ENCODE measurements at places on chromosomes 4 and X.
A peak's percentile ranks its signal among the peaks of the same experiment; 100 is the strongest.

- DNase-seq, result no peak
Observed at GRCh38 chr4:42617030-42617429, 39.9 kb downstream of the ATP8A1 start.

DNA sequence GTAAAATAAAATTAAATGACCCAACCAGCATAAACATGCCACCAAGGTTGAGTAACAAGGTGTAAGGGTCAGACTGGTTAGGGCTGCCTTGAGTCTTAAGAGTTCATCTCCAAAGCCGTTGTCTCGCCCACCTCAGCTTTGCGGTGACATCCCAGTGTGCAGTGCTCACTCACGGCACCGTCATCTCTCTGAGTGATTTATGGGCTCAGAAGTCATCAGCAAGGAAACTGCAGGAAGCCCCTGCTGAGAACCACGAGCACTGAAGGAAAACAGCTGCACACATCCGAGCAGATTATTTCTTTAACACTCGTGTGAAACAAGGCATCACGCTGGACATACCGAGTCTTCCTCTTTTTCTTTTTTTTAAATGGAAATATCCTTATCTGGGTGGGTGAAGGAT is 411.1 kb downstream of the TRIML1 start:
- no peak for DNase-seq

DNA sequence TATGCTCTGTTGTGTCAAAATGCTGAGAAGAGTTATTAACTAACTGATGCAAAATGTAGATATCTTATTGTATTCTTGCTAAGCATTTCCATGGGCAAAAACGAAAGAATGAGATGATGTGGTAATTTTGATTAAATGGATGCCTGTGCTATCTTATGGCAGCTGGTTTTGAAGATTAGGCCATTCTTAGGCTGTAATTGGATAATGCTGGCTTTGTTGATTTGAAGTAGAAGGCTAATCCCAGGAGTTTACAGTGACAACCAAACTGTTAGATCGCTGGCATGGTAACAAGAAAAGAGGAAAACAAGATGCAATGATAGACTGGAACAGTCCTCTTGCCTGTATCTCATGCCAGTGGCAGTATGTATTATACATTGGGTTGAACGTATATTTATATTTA is 74.1 kb upstream of the WDR44 start:
- DNase-seq, result no peak

GRCh38 chr4:41331224-41331623 is 74.5 kb downstream of the UCHL1 start:
- DNase-seq, result no peak

DNA sequence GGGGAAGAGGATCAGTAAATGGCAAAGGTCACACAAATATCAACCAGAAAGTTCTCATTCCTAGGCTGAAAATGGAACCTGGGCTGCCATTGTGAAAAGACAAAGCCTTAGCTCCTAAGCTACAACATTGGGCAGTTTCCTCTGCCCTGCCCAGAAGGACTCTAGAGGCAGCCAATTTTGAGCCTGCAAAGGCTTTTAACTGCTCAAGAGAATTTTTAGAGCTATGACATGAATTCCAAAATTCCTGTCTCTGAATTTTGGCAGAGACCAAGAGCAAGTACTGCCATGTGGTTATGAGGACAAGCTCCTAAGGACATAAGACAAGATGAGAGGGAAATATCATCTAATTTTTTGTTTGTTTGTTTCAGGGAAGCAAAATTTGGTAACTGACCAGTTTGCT is 29.6 kb upstream of the IGFBP7 start:
- DNase-seq, result no peak

GRCh38 chr4:950136-951020 is 18.1 kb downstream of the TMEM175 start:
- no peak for DNase-seq

DNA sequence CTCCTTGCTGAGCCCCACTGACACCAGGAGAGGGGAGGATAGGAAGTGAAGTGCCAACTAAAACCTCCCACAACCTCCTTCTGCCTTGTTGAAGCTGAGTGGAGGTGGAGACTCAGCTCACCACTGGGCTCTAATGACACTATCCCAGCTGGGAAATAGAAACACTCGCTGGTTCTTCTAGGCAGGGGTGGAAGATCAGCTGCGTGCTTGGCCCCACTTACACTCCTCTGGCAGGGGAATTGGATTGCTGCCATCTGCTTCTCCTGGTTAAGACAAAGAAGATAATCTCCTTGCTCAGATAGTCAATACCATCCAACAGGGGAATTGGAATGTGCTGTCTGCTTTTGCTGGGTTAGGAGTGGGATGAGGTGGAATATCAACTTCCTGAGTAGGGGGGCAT is 392.5 kb downstream of the ZNF674 start:
- DNase-seq, result no peak

DNA sequence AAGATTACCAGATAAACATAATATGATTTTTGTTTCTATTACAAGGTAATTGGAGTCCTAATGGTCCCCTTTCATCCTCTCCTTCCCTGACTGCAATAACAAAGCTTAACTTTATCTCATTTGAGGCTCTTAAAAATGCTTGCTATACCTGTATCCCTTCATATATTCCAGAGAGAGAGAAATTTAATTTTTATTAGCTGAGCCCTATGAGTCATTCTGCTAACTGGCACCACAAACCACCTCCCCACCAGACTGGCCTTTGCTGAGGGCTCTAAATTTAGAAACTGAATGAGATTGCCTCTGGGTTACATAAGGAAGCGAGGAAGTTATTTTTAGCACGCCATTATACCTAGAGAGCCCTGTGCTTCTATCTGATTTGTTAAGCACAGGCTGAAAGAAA is 27.4 kb downstream of the CBLL2 start:
- no peak for DNase-seq

DNA sequence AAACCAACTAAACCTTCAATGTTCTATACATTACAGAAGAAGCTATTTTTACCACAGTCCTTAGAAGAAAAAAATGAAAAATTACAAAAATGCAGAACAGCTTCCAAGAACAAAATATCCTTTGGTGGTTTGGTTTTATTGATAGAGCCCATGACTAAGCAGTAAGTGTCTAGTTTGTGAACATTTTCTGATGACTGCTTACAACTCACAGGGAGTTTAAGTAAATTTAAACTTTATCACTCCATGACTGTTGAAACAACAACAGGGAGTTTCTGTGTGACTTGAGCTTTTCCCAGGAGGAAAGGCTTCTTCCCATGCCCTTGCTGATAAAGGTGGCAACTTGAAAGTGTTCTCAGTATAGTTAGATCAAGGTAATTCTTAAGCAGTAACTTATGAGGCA is 2.9 kb downstream of the PF4 start:
- DNase-seq, result no peak

DNA sequence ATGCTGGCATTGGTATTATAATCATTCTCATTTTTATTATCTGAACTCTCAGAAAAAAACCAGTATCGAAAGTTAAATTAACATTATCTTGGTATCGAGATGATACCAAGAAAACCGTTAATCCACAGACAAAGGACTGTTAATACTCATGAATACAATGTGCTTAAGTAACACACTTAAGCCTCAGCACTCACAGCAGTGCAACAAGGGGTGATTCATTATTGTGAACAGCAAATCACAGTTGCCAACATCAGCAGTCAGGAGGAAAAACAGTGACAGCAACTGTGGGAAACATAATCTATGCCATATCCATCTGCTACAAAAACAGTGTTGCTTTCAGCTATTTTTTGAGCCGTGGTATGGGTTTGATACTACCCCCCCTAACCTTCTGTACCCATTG is 210.9 kb upstream of the ATOH1 start:
- no peak for DNase-seq

GRCh38 chrX:2665387-2666304 is 25.4 kb upstream of the CD99 start:
- DNase-seq, result no peak

DNA sequence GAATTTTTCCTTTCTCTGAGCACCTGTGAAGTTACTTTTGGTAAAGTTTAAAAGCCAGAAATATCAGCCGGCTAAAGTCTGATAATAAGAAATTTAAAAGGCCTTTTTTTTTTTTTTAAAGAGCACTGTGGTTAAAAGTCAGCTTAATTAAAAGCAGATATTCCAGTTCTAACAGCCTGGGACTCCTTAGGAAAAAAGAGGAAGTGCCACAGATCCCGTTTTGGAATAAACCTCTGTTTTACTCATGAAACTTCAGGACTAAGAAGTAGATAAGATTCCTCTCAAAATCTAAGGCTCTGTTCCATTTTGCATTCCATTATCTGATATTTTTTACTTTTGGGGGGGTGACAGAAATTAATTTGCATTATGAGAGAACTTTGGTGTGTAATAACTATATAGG is 37.8 kb downstream of the ABCB7 start:
- DNase-seq, result no peak

DNA sequence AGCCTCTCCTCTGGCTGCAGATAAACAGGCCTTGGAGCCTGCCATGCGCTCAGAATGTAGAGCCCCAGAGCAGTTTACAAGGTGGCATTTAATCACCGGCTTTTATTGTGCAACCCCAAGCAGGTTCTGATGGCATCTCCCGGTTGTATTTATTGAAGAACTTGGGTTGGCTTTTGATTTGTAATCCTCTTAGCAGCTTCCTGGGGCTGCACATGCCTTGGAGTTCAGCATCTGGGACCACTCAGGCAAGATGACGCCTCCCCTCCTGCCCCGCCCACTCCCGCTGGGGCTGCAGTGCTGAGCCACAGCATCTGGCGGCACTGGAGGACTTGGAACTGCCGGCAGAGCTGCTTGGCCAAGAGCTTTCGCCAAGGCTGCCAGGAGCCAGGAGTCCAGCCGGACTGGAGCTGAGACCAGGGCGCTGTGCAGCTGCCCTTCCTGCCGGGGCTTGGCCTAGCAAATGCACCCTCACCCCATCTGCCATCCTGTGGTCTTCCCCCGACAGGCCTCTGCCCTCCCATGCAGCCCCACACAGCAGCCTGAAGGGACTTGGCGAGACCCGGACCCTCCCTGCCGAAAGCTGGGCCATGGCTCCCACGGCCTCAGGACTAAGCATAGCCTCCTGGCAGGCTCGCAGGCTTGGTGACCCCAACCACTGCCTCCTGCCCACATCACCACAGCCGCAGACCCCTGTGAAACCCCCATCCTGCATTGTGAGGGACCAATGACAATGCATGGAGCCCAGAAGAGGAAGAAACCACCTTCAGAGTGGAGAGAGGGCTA is 5.4 kb downstream of the HTRA3 start:
- DNase-seq, result no peak

DNA sequence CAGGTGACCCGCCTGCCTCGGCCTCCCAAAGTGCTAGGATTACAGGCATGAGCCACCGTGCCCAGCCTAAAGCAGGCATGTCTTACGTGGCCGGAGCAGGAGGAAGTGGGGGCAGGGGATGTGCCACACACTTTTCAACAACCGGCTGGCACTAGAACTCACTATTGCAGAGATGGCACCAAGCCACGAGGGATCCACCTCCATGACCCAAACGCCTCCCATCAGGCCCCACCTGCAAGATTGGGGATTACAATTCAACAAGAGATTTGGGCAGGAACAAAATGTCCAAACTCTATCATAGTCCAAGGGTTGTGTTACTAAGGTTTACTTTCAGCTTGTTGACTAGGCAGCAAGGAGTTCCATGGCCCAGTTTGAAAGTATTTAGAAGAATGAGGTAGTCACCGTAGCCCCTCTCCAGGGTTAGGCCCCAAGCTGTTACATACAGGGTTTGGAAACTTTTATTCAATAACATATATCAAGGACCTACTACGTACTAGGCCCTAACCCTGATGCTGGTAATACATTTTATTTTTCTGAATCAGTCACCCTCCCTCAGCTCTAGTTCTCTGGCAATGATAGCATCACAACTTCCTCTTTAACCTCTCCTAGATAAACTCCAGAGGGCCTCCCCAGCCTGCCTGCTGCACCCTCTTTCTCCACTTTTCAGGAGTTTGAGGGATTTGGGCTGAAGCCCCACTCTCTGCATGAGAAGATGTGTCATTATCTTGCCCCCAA is 18.0 kb upstream of the TBC1D14 start:
- no peak for DNase-seq

- DNase-seq, result no peak
Observed at GRCh38 chr4:150950657-150951288, 64.3 kb downstream of the LRBA start.

- DNase-seq, result no peak
Observed at GRCh38 chr4:109207061-109207460, 95.4 kb downstream of the COL25A1 start.

DNA sequence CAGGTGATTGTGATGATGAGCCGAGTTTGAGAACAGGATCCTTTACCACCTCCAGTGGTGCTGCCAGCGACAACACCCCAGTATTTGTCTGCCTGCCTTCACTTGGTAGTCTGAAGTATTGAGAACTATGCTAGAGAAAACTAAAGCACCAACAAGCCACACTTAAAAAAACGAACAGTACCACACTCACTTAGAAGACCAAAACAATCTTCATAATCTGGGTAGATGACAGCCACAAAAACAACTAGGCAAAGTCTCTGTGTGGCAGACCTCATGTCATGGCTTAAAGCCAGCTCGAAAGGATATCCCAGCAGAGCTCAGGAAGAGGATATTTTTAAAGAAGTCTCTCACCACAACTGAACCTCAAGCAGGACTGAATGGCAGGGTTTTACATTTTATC is 236.0 kb downstream of the GPC3 start:
- DNase-seq, result no peak

- DNase-seq, result no peak
Observed at GRCh38 chr4:101081695-101082369, 265.5 kb downstream of the PPP3CA start.

DNA sequence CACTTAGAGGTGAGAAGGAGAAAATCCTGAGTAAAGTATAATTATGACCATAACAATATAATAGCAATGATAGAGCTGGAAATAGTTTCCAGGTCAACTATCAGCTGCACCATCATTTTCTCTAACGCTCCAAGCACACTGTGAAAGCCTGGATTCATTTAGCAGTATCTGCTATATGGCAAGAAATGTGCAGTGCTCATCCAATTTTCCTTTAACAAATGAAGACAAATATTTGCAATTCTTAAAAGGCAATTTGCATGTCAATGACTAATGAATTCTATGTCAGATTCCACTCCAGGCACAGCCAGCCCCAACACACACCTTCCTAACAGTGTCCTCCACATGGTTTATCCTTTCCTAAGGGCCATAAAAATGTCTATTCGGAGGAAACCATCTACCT is 12.7 kb downstream of the PRSS12 start:
- no peak for DNase-seq

DNA sequence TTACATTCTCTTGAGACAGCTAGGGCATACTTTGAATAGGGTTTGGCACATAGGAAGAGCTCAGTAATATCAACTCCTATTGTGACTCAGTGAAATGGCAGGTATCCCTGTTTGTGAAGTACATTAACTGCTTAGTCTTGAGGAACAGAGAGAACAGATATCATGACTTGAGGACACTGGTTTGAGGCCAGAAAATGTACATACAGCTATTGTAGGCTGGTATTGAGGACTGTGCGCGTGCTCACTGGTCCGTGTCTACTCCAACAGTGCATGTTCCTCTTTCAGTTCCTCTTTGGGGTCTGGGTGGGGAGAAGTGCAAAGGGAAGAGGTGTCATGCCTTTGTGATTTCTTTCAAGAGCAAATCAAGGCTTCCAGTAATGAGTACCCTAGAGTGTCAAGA is 34.6 kb upstream of the TBC1D9 start:
- no peak for DNase-seq

GRCh38 chr4:85092536-85092935 is 126.0 kb upstream of the WDFY3 start:
- DNase-seq, result no peak

- peak; percentile 98 for DNase-seq
Observed at GRCh38 chrX:15675490-15675921, 10.9 kb upstream of the CLTRN start.
